ENCODE measurements at places on chromosomes 13 and 19.

GRCh38 chr13:98532254-98532653 lies 44.7 kb downstream of the STK24 start:
- DNase-seq = no peak

DNA sequence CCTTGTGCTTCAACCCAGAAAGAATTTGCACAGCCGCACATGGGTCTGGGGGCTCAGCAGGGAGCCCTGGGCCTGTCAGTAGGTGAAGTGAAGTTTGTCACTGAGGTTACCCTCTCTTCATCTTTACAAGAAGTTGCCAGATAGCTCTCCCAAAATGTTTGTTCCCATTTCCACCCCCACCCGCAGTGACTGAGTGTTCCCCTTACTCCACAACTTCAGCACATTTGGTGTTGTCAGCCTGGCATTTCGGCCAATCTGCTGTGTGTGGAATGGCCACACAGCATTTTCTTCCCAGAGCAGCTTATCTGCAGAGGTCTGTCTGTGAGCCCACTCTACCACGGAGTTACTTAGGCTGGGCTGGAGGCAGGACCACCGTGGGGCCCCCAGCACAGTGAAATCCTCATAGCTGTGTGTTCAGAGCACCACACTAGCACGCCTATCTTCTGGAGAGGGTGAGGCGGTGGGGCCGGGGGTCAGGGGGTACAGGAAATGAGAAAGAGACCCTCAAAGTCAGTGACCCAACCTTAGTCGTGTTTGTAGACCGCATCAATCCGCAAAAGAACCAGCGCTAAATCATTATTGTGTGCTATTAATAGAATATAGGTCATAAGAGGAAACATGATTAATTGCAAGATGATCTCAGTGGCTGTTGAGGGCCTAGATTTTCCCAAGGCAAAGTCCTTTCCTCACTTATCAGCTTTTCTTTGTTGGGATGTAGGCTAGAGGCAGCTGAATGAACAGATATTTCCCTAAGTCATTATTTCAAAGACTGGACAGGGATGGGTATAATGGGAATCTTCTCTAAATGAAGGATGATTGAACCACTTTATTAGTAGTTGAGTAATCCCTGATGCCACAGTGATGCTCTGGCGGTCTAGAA lies 116.0 kb downstream of the SIPA1L3 start:
- no peak for DNase-seq

DNA sequence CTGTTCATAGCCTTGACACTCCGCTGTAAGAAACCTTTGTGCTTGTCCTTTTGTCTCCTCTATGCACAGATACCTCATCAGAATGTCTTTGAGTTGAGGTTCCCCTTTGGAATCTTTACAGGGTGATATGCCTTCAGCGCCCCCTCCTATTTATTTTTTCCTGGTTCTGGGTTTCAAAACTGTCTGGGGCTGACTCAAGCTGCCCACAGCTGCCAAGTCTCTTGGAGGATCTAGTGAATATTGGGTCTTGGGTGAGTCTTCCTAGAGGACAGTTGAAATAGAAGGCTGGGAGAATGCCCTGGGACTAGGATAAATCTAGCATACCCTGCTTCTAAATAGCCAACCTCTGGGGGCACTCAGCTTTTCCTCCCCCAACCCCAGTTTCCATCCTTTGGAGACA lies 930 bp downstream of the ZNF136 start:
- no peak for DNase-seq

DNA sequence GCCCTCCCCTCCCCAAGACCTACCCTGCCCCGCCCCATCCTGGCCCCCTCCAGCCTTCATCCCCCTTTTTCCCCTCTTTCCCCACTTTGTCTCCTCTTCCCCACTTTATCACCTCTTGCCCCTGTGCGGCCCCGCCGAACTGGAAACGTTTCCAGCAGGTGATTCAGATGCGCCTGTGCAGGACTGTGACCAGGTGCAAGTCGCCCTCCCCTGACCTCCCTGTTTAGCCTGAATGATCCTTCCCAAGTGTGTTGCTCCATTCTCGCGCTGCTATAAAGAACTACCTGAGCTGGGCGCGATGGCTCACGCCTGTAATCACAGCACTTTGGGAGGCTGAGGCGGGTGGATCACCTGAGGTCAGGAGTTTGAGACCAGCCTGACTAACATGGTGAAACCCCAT lies 25.9 kb downstream of the ZNF791 start:
- DNase-seq = no peak

DNA sequence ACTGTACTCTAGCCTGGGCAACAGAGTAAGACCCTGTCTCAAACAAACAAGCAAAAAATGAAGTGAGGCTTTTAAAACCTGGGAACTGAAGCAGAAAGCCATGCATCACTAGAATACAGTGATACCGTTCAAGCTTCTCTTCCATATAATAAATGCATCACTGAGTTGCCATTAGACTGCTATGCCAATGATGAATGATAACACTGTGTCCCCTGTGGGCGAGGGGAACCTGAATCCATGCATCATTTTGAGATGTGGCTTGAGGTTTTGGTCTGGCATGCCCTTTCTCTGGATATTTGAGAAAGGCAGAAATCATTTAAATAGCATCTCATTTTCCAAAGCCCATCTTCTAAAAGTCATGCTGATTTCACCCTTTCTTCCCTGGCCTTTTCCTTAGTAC lies 1.5 kb upstream of the FAM124A start:
- no peak for DNase-seq

- no peak for DNase-seq
These were observed 302.5 kb downstream of the ZNF536 start for GRCh38 chr19:30674656-30675055.

GRCh38 chr13:20812890-20813289 lies 39.1 kb upstream of the EEF1AKMT1 start:
- DNase-seq = no peak

DNA sequence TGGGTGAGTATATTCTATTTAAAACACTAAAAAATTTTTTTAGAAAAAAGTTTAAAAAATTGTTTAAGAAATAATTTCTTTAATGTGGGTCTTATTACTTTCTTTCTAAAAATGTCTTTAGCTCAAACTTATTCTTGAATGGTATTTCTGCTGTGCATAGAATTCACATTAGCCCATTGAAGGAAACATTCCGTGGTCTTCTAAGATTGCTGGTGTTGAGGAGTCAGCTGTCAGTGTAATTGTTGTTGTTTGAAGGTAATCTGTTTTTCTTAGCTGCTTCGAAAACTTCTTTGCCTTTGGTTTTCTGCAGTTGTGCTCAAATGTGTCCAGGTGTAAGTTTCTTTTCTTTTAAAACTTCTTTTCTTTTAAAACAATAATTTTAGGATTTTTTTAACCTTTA lies 85.4 kb upstream of the KLF12 start:
- no peak for DNase-seq

GRCh38 chr13:37209621-37210580 lies 104.4 kb upstream of the CSNK1A1L start:
- no peak for DNase-seq

GRCh38 chr13:80082396-80083080 lies 258.4 kb downstream of the SPRY2 start:
- DNase-seq = no peak

- no peak for DNase-seq
These were observed 664.2 kb upstream of the SLC10A2 start for GRCh38 chr13:103730407-103730806.

DNA sequence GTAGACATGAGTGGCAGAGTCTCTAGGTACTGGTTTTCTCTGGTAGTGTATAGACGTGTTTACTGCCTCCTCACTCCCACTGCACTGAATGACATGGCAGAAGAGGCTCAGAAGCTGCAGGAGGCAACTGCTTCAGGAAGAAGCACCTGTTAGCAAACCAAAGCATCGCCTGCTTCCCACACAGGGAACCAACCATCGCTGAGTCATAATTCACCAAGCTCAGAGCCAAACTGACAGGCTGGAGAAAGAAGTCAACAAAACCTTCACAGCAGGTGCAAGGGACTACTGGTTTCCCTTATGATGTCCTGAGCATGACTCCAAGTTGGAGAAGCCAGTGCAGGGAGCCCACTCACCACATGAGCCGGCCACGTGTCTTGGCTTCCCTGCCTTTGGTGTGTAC lies 69.8 kb downstream of the KCTD12 start:
- DNase-seq = no peak

DNA sequence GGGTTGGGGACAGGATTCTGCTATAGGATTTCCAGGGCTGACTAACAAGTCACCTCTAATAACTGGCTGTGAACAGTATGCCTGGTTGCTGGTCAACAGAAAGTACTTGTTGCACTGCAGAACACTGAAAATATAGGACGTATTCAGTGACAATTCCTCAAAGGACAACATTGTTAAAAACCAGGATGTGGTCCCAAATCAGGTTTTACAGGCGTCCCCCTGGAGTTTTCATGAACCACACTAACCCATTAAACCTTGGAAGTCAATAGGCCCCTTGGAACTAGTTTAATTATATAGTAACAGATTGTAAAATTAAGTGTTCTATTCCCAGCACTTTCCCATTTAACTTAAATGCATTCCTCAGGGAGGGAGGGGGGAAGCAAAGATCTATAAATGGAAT lies 495.4 kb downstream of the TBC1D4 start:
- DNase-seq = no peak

DNA sequence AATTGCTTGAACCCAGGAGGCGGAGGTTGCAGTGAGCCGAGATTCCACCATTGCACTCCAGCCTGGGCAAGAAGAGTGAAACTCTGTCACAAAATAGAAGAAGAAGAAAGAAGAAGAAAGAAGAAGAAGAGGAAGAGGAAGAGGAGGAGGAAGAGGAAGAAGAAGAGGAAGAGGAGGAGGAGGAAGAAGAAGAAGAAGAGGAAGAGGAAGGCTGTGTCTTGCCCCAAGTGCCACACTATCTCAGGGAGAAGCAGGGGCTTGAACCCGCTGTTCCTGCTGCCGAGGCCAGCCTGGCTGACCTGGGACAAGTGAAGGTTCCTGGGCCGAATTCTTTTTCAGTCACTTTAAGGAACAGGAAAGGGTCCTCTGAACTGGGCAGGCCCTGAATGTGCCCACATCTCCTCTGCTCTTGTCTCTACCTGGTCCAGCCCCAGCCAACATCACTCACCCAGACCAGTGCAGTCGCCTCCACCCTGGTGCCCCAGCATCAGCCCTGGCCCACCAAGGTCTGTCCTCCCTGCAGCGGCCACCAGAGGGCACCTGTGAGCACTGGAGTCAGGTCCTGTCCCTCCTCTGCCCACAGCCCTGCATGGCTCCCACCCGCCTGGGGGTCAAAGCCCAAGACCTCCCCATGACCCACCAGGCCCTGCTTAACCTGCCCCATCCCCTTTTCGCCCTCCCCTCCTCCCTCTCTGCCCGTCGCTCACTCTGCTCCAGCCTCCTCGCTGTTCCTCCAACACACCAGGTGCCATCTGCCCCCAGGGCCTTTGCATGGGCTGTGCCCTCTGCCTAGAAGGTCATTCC lies 20.0 kb downstream of the TICAM1 start:
- DNase-seq = peak; percentile 91

- DNase-seq = no peak
These were observed 22.5 kb upstream of the NFIC start for GRCh38 chr19:3343619-3344502.

GRCh38 chr19:1482361-1483130 lies 3.5 kb upstream of the C19orf25 start:
- no peak for DNase-seq

DNA sequence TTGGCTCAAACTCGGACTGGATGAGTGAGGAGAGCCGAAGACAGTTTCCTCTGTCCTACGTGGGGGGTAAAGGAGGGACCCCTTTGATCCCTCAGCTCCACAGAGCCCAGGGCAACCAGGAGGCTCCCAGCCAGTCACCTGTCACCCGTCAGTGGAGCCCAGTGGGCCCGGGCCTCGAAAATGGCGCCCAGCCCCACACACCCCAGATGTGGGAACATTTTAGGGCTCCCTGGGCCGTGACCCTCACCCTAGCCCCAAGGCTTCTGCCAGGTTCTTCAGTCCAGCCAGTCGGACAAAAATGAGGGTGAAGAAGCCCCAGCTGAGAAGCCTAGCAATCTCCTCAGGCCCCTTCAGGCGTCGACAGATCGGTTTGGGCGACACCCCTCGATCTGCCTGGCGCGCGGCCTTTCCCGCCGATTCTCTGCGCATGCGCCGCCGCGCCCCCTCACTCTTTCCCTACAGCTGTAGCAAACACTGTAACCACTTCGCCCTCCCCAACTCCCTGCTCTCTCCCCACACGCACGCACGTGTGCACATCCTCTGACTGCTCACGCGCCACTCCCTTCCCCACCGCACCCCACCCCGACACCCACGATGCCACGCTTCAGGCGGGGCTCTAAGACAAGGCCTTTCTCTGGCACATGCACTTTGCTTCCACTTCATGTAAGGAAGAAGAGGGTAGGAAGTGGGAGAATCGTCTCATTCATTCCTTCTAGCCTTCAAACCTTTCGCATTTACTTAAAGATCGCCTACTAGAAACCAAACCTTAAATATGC lies at the start of gene SLC6A16:
TSS of gene SLC6A16 (minus strand) at position 391 of the 776 bp plus-strand sequence. CDS start 13,844 bp downstream, outside the sequence.
- DNase-seq = no peak

DNA sequence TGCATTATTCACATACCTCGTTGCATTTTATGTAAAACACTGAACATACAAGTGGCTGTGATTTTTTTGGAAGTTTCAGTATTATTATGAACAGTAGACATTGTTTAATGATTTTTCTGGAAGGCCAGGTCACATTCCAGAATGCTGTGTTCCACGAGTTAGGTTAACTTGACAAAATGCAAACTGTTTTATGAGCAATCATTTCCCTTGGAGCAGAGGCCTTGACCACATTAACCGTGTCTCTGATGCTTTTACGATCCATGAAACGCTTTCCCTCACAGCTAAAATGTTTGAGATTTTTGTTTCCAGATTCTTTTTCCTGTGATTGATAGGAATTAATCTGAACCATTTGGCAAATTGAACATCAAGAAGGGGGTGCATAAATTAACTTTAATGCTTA lies 57.8 kb downstream of the MBNL2 start:
- no peak for DNase-seq

DNA sequence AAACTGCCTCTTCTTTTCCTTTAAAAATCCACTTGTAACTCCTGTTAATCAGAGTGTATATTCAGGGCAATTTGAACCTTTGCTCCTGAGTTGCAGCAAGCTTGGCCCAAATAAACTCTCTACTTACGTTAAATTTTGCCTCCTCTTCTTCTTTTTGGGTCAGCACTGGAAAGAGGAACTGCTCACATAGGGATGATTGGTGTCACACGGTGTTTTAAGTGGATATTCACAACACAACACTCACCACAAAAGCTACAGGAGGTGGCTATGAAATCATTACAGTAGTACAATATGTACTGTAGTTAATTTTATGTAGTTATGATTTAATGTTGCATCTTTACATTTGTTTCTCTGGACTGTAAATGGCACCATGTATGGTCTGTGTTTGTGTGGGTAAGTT lies 96.8 kb upstream of the DOCK9 start:
- DNase-seq = no peak
